Left ventricle myocardium superior (tissue), 1 donor: ENCODE measurements at places on chromosomes 2 and 18.

DNA sequence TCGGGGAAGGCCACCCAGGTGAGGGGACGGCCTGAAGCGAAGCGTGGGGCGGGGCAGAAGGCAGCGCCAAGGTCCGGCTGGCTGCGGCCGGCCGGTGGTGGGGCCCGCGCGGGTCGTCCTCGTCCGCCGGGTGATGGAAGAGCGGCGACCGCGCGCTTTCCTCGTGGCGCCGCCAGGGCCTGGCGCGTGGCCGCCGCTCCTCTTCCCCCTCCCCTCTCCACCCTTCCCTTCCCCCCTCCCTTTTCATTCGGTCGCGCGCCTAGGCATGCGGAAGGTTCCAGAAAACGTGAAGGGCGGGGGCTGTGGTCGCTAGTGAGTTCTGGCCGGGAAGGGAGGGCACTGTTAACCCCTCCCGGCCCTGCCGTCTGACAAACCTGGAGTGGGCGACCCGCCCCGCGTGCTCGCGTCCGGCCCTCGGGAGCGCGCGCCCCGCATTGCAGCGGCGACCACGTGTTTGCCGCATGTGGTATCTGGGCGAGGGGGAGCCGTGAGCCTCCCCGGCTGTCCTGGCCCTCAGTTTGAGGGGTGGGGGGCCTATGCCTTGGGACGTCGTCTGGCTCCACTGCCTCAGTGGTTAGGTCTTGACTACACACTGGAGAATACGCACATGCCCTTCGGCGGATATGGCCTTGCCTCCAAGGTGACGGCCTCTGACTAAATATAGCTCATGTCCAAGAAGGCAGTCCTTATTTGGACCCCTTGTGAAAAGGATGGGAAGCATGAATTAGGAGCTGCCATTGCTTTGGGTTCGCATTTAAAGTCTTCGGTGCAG, 579 bp downstream of the MAT2A start:
- DNase-seq: peak; percentile 82

DNA sequence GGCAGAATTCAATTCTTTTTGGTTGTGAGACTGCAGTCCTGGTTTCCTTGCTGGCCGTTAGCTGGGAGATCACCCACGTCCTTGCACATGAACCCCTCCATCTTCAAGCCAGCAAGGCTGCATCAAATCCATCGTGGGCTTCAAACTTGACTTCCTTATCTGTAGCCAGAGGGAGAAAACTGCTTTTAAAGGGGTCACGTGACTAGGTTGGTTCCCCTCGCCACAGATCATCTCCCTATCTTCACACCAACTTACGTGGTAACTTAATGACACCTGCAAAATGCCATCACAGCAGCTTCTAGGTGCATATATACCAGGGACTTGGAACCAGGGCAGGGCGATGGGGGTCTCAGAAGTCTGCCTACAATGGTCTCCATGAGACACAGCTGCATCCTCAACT, 169.5 kb downstream of the MTCL1 start:
- DNase-seq: no peak

DNA sequence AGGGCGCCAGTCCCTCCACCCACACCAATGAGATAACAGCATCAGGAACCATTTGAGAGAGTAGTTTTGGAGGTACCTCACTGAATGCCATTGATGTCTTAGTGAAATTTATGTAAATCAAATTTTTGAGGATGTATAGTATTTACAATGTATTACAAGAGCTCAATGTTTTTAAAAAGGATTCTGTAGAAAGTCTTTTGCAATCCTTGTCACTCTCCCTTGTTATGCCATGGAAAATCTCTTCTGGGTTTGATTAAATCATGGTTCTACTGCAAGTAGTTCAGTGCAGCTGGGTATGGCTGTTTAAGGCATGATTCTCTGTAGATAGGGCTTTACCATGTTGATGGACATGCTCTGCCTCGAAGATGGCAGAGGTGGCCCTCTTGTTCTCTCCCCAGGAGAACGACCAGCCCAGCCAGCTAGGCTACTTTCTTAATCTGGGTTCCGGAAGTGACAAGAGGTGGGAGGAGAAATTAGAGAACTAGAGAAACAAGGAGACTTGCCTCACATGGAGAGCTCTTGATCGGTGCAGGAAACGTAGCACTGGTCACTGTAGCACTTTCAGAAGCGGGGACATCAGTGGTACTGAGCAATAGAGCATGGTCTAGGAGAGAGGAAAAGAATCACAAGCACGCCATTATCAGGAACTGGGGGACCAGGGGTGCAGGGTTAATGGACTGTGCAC, 202.7 kb downstream of the CLIP4 start:
- DNase-seq: no peak

GRCh38 chr2:237064203-237065070, 21.3 kb upstream of the COPS8 start:
- peak; percentile 35 for DNase-seq
